ENCODE measurements at places on chromosomes 2 and 18.
A peak's percentile ranks its signal among the peaks of the same experiment; 100 is the strongest.

DNA sequence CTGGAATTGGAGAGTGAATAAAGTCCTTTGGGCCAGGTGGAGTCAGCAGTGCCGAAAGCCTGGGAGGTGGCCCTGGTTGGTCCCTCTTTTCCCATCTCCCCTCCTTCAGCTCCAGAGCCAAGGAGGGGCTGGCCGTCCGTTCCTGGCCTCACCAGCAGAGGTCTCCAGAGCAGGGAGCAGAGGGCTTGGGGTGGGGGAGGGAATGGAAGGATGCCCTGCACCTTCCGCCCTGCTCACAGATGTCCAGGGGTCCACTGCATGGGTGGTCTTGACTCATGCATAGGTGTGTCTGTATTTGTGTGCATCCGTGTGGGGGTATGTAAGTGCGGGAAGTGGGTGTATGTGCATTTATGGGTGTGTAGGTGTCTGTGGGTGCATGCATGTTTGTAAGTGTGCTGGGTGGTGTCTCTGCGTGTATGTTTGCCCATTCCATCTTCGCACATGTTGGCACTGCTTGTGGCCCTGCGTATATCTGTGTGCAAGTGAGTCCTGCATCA lies 201.8 kb downstream of the ZFP36L2 start:
- H3K36me3 ChIP-seq = no peaks in the 10 kb centered on the region
- peak; percentile 38 for DNase-seq
- no peak overlapping the region for H3K4me3 ChIP-seq
- no peaks in the 10 kb centered on the region for H3K27me3 ChIP-seq

DNA sequence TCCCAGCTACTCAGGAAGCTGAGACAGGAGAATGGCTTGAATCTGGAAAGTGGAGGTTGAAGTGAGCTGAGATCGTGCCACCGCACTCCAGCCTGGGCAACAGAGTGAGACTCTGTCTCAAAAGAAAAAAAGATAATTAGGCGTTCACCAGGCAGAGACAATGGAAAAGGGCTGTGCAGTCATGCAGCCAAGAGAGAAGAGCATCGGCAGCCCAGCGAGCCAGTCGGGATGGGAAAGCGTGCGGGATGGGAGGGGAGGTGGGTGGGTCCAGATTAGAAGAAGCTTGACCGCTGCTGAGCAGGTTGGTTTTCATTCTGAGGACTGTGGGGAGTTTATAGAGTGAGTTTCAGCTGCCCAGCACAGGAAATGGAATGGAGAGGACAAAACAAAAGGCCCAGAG lies 15.0 kb upstream of the CYS1 start:
- no peaks in the 10 kb centered on the region for H3K36me3 ChIP-seq
- H3K4me3 ChIP-seq = no peak overlapping the region
- H3K27me3 ChIP-seq = no peaks in the 10 kb centered on the region
- H3K4me1 ChIP-seq = 0 out of 2 replicates have a peak, but pooled peaks cover 2% of the 10 kb centered on the region
- no peak for DNase-seq

DNA sequence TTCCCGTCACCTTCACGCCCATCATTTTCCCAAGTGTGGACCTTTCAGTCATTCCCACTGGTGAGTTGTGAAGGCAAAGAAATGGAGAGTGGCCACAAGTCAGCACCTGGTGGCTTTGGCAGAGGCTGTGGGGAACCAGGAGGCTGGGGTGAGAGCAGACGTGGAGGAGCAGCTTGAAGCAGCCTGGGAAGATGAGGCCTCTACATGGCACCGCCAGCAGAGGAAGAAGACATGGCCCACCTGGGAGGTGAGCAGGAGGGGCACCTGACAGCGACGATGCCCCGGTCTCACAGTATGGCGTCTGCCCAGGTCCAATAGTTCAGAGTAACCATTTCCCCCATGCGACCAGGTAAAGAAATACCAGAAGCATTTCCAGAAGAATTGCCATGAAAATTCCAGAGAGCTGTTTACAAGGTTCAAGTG lies 69.0 kb downstream of the TPO start:
- H3K36me3 ChIP-seq = no peaks in the 10 kb centered on the region
- no peak for DNase-seq
- no peaks in the 10 kb centered on the region for H3K4me1 ChIP-seq
- no peaks in the 10 kb centered on the region for H3K27me3 ChIP-seq
- no peak overlapping the region for H3K4me3 ChIP-seq

GRCh38 chr2:158510887-158511286 lies 54.1 kb downstream of the PKP4 start:
- H3K27ac ChIP-seq = no peak overlapping the region
- no peaks in the 10 kb centered on the region for H3K36me3 ChIP-seq
- peaks cover 3% of the 10 kb centered on the region for H3K4me1 ChIP-seq
- no peak overlapping the region for H3K4me3 ChIP-seq
- H3K27me3 ChIP-seq = no peaks in the 10 kb centered on the region
- DNase-seq = no peak

- no peak overlapping the region for H3K4me3 ChIP-seq
- no peaks in the 10 kb centered on the region for H3K36me3 ChIP-seq
- H3K4me1 ChIP-seq = no peaks in the 10 kb centered on the region
- no peak overlapping the region for H3K27ac ChIP-seq
- H3K27me3 ChIP-seq = no peaks in the 10 kb centered on the region
Measured at GRCh38 chr2:212745359-212745758, 206.8 kb upstream of the ERBB4 start.

- no peak overlapping the region for H3K4me3 ChIP-seq
- DNase-seq = no peak
- H3K36me3 ChIP-seq = no peaks in the 10 kb centered on the region
- H3K4me1 ChIP-seq = peaks cover 2% of the 10 kb centered on the region
- no peak overlapping the region for H3K27ac ChIP-seq
Measured at GRCh38 chr18:56035546-56035945, 447.6 kb upstream of the TCF4 start.

GRCh38 chr2:203936535-203936934 lies at the start of gene ICOS:
Gene ICOS, plus strand, starts transcription at chr2:203936763. Its CDS starts 52 bp downstream, at chr2:203936815.
- H3K36me3 ChIP-seq = no peaks in the 10 kb centered on the region
- DNase-seq = no peak
- no peaks in the 10 kb centered on the region for H3K4me1 ChIP-seq
- H3K27me3 ChIP-seq = no peaks in the 10 kb centered on the region
- H3K4me3 ChIP-seq = no peak within 1 kb of the TSS

GRCh38 chr18:76486574-76486973 lies 8.5 kb downstream of the ZNF516 start:
- H3K4me3 ChIP-seq = no peak overlapping the region
- no peak overlapping the region for H3K27ac ChIP-seq
- no peaks in the 10 kb centered on the region for H3K27me3 ChIP-seq
- H3K36me3 ChIP-seq = no peaks in the 10 kb centered on the region
- peaks cover 8% of the 10 kb centered on the region for H3K4me1 ChIP-seq

DNA sequence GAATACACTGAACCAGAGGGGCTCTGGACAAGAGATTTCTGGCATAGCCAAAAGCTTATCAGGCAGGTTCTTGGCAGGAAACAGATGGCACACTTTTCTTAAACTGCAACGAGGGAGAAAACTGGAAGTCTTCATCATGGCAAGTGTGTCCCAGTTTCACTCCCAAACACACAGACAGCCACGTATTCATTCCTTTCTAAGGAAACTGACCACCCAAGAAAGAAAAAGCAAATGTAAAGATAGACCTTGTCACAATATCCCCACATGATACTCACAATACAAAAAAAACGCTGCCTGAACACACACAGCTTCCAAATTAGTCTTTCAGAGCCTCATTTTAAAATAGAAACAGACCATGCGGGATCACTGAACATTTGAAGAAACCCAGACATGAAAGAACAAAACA lies 40.6 kb upstream of the RTTN start:
- DNase-seq = no peak
- no peaks in the 10 kb centered on the region for H3K4me1 ChIP-seq
- no peaks in the 10 kb centered on the region for H3K36me3 ChIP-seq
- H3K27ac ChIP-seq = no peak overlapping the region

DNA sequence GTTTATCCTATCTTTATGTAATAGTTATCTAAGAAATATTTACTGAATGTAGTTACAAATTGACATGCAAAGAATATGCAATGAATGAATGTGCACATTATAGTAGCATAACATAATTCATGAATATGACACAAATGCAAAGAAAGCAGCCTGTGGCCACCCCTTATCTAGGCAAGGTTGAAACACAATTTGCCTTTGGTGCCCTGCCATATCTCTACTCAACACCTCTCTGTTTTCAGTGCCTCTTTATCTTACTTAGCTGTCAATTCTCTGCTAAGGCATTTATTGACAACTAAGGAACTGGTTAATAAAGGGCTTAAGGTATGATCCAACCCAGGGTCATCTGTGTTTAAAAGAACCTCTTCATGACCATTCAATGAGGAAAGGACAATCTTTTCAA lies 18.9 kb downstream of the REV1 start:
- H3K27ac ChIP-seq = no peak overlapping the region
- no peaks in the 10 kb centered on the region for H3K27me3 ChIP-seq
- no peaks in the 10 kb centered on the region for H3K36me3 ChIP-seq
- DNase-seq = no peak

DNA sequence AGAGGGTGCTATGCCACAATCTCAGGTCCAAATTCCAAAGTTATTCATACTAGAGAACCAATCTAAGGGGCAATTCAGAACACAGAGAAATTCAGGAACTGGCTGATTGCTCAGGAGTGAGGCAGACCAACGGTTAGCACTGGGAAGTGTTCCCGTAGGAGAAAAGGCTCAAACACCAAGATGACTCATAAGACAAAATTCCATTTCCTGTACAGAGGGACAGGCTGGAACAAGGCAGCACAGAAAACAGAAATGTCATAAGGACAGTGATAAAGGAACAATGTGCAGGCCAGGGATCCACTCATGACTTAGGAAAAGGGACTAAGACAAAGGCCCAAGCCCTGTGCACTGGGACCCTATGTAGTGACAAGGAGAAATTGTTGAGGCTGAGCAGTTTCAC lies 54.2 kb downstream of the PDE1A start:
- no peaks in the 10 kb centered on the region for H3K4me1 ChIP-seq
- no peak for DNase-seq
- H3K27ac ChIP-seq = no peak overlapping the region
- H3K36me3 ChIP-seq = no peaks in the 10 kb centered on the region
- H3K4me3 ChIP-seq = no peak overlapping the region

GRCh38 chr2:127551221-127551930 lies 15.9 kb downstream of the MYO7B start:
- H3K4me1 ChIP-seq = no peaks in the 10 kb centered on the region
- H3K4me3 ChIP-seq = no peak overlapping the region
- DNase-seq = no peak
- H3K36me3 ChIP-seq = no peaks in the 10 kb centered on the region
- no peaks in the 10 kb centered on the region for H3K27me3 ChIP-seq
- H3K27ac ChIP-seq = no peak overlapping the region

DNA sequence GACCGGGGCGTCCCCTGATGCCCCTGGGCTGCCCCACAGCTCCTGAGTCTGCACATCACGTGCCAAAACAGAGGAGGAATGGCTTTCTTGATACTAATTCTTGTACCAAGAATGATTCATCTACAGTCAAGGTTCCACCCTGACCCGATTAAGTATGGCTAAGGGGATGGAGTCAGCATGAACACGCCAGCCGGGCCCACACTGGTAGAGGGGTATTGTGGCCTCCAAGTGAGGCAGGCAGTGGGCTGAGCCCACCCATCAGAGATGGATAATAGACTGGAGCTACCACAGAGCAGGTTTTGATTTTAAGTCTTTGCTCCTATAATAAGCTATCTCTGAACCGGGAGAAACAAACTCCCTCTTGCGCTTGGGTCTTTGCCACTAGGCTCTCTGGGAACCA lies 17.9 kb upstream of the GNAL start:
- no peaks in the 10 kb centered on the region for H3K4me1 ChIP-seq
- no peak overlapping the region for H3K27ac ChIP-seq
- peak; percentile 35 for DNase-seq
- H3K27me3 ChIP-seq = no peaks in the 10 kb centered on the region

DNA sequence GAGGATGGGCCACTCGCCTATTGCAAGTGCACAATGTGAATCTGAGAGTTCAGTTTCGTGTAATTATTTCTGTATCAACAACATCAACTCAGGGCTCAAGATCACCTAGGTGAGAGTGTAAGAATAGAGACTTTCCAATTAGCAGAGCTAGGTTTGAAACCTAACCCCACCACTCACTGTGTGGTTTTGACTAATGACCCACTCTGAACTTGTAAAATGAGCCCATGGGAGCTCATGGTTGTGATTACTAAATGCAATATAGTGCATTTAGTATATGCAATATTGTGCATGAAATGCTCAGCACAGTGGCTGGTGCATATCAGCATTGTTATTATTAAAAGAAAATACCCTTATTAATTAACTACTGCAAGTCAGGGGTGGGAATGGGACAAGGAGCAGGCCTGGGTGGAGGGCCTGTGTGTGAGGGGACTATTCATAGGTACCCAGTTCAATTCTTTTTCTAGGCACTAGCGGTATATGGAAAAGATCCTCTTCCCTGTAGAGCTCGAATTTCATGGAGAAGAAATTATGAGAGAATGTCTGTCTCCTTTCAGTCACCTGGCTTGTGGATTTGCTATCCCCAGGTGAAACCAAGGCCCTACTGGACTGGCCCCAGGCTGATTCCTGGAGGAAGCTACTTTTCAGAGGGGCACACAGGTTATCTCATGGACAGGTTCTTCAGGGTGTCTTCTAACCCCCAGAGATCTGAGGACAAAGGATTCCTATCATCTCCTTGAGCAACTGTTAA lies 169.5 kb downstream of the GFPT1 start:
- H3K4me1 ChIP-seq = no peaks in the 10 kb centered on the region
- H3K27me3 ChIP-seq = no peaks in the 10 kb centered on the region
- no peaks in the 10 kb centered on the region for H3K36me3 ChIP-seq

GRCh38 chr2:41836948-41837347 lies 210.9 kb upstream of the PKDCC start:
- DNase-seq = peak; percentile 13
- no peak overlapping the region for H3K4me3 ChIP-seq
- H3K36me3 ChIP-seq = no peaks in the 10 kb centered on the region
- H3K27ac ChIP-seq = no peak overlapping the region

- no peaks in the 10 kb centered on the region for H3K4me1 ChIP-seq
- H3K27ac ChIP-seq = no peak overlapping the region
- no peaks in the 10 kb centered on the region for H3K36me3 ChIP-seq
Measured at GRCh38 chr18:27213123-27213717, 28.1 kb upstream of the CHST9 start.

DNA sequence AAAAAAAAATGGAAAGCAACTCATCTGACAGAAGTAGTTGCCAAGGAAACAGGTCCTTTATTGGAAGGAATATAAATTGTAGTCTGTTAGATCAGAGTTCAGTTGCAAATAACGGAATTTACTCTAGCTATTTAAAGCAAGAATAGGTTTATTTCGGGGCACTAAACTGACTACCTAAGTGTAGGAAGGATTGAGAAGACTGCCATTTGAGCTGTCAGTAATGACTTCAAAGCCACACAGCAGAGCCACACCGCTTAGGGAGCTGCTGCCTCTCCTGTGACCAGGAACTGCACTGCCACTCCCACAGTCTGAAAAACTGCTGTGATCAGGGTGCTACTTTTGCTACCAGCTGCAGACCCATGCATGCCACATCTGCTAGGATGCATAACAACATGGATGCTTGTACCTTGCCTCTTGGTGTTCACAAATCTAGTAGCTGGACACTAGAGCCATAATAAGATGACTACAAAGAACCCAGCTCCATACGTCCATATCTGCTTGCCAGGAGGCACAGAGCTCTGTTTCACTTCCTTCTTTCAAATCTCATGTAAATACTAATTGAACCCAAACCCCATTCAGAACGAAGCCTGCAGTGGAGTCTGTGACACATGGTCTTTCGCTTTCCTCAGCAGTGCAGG lies 2.2 kb downstream of the DSG2 start:
- H3K36me3 ChIP-seq = no peaks in the 10 kb centered on the region
- H3K4me3 ChIP-seq = peak overlapping the region; percentile 94
- no peak for DNase-seq
- peaks cover 10% of the 10 kb centered on the region for H3K4me1 ChIP-seq

- H3K27ac ChIP-seq = no peak overlapping the region
Measured at GRCh38 chr2:61436092-61436491, 34.8 kb downstream of the USP34 start.
